Fibroblast of villous mesenchyme (primary cell): ENCODE measurements at places on chromosomes 6 and 20. TPM values are rescaled to one million over a fixed set of nuclear protein-coding genes. Genes with fewer than 3 reads are reported as not detected.

MRPS18A gene
- total RNA-seq, result 26.8 and 34.8 TPM in 2 replicates

DNA sequence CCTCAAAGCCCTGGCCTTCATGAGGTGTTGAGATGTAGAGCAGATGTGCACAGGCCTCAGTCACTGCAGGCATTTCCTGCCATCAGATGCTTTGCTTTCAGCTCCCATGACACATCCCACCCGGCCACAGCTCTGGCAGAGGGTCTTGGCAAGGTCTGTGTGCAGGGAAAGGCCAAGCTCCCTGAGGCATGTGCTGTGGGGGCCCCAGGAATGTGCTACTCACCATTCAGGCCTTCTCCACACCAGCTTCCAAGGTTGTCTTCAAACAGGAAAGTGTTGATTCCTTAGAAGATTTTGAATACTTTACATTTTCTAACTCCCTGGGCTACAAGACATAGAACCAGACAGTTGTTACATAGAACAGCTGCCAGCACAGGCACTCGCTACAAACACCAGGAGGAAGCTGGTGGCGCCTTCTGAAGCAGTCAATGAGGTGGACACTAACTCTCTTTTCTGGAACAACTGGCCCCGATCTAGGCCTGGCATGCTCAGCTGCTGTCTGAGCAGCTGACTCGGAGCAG, 27.8 kb downstream of the CASS4 start:
- DNase-seq, result peak; percentile 94

TULP1 gene
- total RNA-seq, result not detected in 2 replicates

DNA sequence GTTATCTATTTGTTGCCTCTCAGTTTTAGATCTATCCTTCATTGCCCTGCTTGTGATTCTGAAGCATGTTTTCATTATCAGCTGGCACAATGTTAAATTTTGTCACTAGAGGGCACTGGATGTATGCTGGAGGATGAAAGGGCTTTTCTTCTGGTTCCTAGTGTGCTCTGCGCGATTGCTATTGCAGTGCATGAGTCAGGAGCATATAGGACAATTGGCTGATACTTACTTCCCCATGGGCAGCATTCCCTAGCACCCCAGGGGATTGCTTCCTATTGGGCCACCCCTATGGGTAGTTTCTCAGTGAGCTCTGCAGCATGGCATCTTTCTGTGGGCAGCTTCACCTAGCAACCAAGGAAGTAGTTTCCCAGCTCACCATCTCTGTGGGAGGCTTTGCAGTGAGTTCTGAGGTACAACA, 280.3 kb upstream of the SYNCRIP start:
- DNase-seq, result peak; percentile 33

DNA sequence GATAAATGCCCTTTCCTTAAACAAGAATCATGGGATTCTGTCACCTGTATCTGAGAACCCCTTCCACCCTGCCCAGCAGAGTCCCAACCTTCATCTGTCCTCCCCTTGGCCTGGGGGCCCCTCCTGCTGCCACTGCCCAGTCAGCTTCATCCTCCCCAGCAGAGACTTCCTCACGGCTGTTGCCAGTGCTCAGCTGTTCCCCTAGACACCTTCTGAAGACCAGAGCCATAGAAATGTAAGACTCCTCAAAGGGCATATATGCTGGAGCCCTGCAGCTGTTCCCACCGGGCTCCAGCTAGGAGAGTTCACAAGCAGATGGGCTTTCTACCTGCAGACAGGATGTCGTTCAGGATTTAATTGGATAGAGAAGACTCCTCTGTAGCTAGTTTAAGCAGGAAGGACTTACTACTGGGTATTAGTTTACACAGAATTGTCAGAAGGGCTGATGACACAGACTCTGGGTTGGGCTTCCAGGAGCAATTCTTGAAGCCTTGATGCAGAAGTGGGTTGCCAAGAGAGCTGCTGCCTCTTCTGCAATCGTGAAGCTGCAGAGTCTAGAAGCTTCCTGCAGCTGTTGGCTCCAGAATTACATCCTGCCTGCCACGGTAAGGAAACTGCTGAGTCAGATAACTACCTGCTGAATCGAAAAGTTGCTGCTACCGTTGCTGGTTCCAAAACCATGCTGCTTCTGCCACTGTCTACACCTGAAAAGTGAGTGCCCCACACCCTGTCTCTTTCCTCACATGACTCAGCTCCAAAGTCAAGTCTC, 57.1 kb upstream of the MLN start:
- DNase-seq, result no peak

- no peak for DNase-seq
Measured at GRCh38 chr6:7773322-7773721, 47.4 kb downstream of the BMP6 start.

DNA sequence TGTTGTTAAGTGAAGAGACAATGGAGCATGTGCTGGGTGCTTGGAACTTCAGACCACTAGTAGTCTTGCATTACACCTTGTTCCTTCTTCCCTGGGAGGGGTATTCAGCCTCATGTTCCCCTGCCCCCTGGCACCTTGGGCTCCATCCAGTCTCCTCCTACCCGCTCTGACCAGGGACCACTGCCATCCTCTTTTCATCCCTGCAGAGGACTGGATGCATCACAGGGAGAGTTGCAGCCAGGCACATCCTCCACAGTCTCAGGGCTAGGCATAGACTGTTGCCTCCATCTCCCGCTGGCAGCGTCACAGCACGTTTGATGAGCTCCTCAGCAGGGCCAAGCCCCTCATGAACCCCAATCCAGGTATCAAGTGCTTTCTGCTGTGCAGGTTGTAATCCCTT, 1.3 kb upstream of the TAAR8 start:
- no peak for DNase-seq

DNA sequence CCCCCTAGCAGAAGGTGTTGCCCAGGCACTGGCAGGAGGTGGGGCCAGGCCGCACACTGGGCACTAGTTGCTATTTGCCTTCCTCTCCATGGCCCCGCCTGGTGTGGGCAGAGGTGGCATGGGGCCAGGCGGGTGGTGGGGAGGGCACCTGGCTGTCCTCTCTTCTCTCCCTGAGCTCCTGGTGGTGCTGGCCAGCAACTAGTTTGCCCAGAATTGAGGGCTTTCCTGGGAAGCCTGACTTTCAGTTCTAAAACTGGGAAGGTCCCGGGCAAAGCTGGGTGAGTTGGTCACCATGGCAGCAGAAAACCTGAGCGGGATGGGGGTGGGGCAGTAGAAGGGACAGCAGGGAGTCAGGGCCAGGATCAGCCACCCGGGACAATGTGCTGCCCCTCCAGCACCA, 48.2 kb downstream of the RBM38 start:
- DNase-seq, result no peak

- DNase-seq, result no peak
Measured at GRCh38 chr6:34230653-34231371, 5.9 kb upstream of the HMGA1 start.

DNA sequence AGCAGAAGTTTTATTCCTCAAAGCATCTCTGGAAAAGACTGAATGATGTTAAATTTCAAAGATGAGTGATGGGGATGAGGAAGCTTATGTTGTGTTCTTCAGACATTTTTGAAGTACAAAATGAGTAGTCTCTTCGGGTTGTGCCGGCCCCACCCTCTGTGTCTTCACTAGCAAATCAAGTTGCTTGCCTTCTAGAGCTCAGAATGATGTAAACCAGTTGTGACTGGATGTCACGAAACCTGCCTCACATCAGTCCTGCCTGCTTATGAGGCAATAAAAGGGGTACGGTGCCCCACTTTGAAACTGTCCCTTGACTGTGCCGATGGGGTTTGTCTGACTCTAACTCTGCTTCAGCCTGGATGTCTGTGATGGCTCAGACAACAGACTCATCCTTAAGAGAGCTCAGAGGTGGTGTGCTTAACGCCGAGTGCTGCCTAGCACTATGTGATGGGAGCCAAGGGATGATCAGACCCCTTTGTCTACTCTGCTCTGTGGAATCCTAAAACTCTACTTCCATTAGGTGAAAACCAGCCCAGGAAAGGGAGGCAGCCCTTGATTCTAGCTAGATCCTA, 19.0 kb downstream of the TOMM34 start:
- no peak for DNase-seq

- no peak for DNase-seq
Measured at GRCh38 chr6:169811072-169811471, 59.6 kb downstream of the ERMARD start.

PRDM13 gene
- not detected in 2 replicates for total RNA-seq

DNA sequence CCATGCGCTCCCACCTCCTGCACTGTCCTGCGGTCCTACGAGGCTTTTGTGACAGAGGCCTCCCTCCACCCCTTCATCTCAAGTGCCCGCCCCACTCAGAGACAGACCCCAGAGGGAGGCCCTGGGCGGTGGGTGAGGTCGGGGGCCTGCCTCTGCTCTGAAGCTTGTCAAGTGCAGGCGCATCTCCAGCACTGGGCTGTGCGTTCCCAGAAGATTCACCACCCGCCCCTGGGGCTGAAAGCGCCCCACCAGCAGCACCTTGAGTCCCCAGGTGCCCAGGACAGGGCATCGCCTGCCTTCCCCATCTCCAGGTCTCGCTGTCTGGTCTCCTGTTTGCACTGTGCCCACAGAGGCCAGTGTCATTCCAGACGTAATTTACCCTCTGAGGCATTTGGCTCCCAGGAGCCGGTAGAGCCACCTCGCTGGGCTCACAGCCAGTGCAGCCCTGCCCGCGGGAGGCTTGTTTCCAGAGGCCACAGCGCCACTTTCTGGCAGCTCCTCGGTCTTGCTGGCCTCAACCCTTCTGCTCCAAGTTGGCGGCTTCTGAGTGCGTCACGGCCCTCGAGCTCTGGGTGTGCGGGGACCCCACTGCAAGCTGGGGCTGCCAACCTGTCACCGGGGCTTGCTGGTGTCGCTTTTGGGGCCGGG, 191.1 kb downstream of the TAF4 start:
- DNase-seq, result peak; percentile 5

- peak; percentile 4 for DNase-seq
Measured at GRCh38 chr20:33291830-33292355, 8.9 kb downstream of the BPIFB1 start.

TCF15 gene
- total RNA-seq, result not detected in 2 replicates

- DNase-seq, result peak; percentile 96
Measured at GRCh38 chr6:149941583-149942460, at the start of gene ULBP2. TSS of gene ULBP2 (plus strand) at chr6:149942014. CDS start at chr6:149942073, 59 bp downstream.
